Hematopoietic multipotent progenitor cell (in vitro differentiated cells): ENCODE measurements at places on chromosomes 11 and 22. TPM values are rescaled to one million over a fixed set of nuclear protein-coding genes. Genes with fewer than 3 reads are reported as not detected.
A peak's percentile ranks its signal among the peaks of the same experiment; 100 is the strongest.

The SMIM35 gene
- under 0.01 TPM for total RNA-seq

DNA sequence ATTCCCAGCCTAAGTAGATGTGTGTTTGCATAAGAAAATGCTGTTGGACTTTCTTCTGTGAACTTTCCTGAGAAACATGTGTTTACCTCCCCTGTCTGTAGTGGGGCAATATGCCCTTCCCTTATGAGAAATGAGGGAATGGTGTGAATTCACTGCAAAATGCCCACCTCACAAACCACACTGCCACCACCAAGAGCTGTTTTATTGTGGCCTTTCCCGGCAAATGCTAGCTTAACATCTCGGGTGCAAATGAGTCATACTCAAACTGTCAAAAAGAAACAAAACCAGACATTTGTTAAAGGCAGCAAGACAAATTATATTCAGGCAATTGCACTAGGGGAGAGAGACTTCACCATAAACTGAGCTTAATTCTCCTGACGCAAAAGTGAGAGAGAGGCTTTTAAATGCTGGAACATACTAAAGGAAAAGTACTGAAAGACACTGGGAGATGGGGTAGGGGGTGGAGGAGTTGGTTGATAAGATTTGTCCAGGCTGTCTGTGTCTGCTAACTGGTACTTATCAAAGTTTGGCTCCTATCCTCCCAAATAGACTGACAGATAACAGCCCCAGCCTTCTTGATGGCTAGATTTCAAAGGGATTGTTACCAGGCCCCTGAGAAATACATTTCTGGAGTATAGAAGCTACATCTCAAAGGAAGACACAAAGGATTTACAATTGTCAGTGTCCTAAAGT lies 70.9 kb upstream of the OR5AK2 start:
- no peak for DNase-seq

The HMOX1 gene
- 0.81 TPM for total RNA-seq

GRCh38 chr11:20159466-20160381 lies 551 bp downstream of the DBX1 start:
- DNase-seq: no peak

DNA sequence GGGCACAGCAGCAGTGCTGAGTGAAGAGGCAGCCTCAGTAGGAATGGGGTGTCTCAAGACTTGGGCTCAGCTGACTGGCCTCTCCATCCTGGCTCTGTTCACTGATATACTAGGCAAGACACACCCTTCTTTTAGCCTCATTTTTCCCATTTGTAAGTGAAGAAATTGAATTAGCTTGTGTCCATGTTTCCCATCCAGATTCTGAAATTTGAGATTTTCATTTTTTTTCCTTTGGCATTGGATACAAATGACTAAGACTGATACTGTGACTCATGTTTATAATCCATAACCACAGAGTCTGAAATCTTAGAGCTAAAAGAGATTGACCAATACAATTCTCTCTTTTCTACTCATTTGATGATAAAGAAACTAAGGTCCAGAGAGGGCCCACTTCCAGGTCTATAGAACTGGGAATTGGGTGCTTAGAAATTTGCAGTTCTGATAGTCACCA lies 110.9 kb downstream of the KCNC1 start:
- DNase-seq: no peak

The OLFML1 gene
- not detected for total RNA-seq

The DUSP8 gene
- total RNA-seq: 1.1 TPM

The SLC25A1 gene
- total RNA-seq: 71.9 TPM

DNA sequence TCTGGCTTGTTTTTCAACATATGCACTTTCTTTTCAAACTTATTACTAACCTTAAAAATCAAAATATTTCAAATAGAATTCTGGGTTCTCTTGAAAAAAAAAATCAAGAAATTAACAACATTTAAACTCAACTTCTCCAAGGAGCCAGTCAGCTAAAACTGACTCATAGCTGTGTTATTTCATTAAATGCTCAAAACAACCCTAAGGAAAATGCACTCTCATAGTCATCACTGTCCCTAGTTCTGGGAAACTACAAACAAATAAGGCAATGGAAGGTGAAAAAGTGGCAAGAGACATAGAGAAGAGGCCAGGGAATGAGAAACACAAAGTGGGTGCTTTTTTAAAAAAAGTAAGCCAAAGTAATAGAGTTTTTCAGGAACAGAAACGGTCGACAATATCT lies 4.1 kb upstream of the ARHGAP20 start:
- no peak for DNase-seq

DNA sequence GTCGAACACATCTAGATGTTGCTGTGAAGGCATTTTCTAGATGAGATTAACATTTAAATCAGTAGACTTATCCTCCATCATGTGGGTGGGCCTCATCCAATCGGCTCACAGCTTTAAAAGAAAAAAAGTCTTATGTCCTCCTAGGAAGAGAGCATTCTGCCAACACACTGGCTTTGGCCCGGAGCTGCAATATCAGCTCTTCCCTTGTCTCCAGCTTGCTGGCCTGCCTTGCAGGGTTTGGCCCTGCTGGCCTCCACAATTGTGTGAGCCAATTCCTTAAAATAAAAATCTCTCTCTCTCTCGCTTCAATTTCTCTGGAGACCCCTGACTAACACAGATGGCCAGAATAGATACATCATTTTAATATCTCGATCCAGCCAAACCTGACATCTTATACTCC lies 13.1 kb upstream of the ABCC8 start:
- DNase-seq: no peak

DNA sequence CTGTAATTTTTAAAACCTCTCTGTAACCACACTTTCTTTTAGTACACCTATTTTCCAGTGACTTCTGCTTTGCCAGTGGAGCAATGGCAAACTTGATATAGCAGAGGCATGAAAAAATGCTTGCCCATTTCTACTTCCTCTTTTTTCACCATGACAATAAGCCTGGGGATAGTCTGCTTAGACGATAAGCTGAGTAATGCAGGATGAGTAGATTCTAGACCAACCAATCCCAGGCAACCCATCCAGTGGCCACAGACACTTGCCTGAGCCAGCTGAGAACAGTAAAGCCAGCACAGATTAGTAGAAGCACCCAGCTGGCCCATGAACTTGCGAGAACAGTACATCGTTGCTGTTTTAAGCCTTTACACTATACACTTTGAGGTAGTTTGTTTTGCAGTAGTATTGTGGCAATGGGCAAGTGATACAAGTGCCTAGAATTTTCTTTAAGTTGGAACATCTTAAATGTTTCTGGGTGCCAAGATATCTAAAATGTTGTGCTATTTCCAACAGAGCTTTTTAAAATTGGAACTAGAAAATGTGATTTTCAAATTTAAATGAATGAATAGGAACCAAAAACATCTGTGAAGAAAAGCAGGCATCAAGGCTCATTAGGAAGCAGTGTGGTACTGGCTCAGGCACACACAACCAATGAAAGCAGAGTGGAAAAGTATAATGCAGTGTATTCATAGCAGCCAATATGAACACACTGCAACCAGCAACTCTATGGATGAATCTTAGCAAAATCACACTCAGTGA lies 37.7 kb downstream of the DDI1 start:
- DNase-seq: peak; percentile 77

DNA sequence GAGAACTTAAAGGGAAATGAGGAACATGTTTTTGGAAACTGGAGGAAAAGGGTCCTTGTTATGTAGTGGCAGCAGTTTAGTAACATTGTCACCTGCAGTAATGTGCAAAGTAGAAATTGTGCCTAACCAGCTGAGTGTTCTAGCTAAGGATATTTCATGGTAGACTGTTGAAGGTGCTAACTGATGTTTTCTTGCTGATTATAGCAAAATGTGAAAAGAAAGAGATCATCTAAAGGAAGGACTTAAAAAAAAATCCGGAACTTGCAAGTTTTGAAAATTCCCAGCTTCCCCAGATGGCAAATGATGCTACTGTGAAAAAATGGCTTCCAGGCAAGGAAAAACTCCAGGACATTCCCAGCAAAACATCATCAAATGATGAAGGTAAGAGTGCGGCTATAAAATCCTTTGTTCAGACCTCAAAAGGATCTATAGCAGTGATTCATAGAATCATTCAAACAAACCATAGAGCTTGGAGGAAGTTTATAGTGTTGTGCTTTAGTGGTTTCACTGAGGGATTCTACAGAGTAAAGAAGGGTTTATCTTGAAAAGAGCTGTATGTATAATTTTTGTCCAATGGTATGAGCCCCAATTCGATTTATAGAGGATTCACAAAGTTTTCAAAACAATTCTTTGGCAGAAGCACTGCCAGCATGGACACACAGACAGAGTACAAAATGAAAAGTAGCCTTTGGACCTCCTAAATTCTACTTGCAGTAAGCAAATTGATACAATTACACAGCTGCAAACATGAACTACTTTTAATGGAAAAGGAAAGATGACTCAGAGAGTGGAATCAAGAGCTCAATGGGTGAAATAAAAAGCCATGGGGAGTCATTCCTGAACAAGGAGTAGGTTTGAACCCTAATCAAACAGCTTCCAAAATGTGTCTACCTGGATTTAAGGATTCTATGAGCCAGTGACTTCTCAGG lies 4.3 kb upstream of the TRIM44 start:
- no peak for DNase-seq

DNA sequence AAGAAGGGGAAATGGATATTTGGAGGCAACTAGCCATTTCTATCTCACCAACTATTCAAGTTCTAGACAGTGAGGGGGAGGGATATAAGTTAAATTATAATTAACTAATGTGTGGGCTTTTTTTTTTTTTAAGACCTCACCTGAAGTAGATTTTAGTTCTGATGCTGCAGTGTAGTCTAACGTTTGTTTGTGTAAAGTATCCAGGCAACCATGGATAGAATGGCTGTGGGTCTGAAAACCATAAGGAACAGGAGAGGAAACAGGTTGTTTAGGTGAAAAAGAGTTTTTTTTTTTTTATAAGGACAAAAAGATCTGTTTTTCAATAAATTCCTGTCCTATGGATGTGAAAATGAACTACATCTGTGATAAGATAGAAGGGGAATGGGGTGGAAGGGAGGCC lies 262.4 kb upstream of the PLET1 start:
- no peak for DNase-seq

The C11orf86 gene
- total RNA-seq: not detected

The CRYBB3 gene
- total RNA-seq: not detected

GRCh38 chr22:28907311-28908008 lies 24.1 kb downstream of the ZNRF3 start:
- no peak for DNase-seq

The HTR3A gene
- total RNA-seq: under 0.01 TPM

DNA sequence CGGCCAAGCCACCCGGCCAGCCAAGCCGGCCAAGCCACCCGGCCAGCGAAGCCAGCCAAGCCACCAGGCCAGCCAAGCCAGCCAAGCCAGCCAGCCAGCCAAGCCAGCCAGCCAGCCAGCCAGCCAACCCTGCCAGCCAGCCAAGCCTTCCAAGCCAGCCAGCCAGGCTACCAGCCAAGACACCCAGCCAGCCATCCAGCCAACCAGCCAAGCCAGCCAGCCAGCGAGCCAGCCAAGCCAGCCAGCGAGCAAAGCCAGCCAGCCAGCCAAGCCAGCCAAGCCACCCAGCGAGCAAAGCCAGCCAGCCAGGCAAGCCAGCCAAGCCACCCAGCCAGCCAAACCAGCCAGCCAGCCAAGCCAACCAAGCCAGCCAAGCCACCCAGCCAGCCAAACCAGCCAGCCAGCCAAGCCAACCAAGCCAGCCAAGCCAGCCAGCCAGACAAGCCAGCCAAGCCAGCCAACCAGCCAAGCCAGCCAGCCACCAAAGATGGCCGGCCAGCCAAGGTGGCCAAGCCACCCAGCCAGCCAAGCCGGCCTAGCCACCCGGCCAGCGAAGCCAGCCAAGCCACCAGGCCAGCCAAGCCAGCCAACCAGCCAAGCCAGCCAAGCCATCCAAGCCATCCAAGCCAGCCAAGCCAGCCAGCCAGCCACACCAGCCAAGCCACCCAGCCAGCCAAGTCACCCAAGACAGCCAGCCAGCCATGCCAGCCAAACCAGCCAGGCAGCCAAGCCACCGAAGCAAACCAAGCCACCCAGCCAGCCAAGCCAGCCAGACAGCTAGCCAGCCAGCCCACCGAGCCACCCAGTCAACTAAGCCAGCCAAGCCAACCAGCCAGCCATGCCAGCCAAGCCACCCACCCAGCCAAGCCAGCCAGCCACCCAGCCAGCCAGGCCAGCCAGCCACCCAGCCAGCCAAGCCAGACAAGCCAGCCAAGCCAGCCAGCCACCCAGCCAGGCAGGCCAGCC lies 28.8 kb downstream of the CCT8L2 start:
- DNase-seq: no peak

DNA sequence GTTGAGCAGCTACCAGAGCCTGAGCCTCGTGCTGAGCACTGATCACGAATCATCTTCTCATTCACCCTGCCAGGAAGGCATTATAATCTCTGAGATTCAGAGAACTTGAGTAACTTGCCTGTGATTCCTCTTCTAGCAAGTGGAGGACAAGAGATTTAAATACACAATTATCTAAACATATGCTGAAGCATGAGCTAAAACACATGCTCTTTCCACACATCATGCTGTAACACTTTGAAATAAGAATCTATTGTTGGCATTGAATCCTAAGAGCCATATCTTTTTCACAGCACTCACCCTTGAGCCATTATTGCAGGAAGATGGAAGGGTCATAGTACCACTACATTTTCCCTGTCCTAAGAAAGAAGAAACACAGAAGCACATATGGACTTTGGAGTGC lies 722.5 kb upstream of the API5 start:
- DNase-seq: no peak

The OR5AS1 gene
- total RNA-seq: not detected

DNA sequence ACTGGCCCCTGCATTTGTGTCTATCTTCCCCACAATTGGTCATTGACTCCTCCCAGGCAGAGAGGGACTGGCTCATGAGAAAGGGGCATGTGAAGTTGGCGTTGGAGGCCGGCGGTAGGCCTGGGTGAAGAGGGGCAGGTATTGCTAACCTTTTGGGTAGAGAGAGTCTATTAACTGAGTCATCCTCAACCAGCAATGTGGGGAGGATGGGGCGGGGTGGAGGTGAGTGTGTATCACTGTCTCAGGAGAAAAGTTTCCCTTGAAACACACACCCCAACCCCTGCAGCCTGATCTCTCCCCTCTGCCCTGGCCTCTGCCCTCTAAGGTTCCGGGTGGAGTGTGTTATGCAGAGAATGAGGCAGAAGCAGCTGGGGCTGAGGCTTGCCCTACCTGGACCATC lies 60.1 kb upstream of the PHF21B start:
- no peak for DNase-seq

DNA sequence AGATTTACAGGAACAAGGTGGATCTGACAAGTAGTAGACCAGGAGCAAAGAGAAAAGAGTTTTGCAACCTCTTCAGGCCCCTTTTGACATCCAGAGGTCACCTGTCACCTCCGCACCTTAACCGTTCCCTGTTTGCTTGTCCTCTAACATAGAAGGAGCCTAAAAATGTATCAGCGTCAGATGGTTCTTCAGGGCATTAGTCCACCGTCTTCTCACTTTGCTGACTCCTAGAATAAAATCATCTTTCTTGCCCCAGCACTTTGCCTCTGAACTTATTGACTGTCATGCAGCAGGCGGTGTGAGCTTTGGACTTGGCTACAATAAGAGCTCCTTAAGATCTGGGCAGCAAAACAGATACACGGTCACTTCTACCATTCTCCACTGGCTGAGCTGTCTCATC lies 339.7 kb upstream of the B3GAT1 start:
- DNase-seq: no peak

GRCh38 chr11:61754534-61755482 lies 2.4 kb downstream of the MYRF start:
- no peak for DNase-seq

- no peak for DNase-seq
These were observed 27.9 kb downstream of the GUCY1A2 start for GRCh38 chr11:106990331-106990730.

The LARGE1 gene
- total RNA-seq: 1.6 TPM
